ENCODE measurements at places on chromosomes 3 and 15.

DNA sequence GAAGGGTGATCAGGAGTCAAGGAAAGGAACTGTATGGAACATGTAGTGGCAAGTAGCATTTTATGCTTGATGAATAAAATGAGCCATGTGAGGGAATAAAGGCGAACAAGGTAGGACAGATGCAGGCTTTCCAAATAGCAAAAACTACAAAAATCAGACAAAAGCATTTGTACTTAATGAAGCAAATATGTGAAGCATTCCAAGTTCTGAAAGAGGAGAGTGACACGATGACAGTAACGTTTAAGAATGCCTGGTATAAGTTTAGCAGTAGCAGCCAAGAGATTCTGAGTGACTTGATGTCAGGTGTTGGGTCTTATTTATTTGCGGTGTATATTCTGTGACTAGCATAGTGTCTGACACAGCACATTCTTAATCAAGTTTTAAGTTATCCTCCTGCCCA lies 408.2 kb upstream of the RASGRP1 start:
- no peaks in the 10 kb centered on the region for H3K36me3 ChIP-seq
- no peak overlapping the region for H3K4me3 ChIP-seq
- no peak for DNase-seq
- H3K4me1 ChIP-seq = no peaks in the 10 kb centered on the region
- no peak overlapping the region for H3K27ac ChIP-seq

- no peaks in the 10 kb centered on the region for H3K36me3 ChIP-seq
- no peak overlapping the region for H3K27ac ChIP-seq
- H3K27me3 ChIP-seq = peaks cover 5% of the 10 kb centered on the region
- no peak overlapping the region for H3K4me3 ChIP-seq
- no peak for DNase-seq
Observed at GRCh38 chr3:99686469-99686868, 48.1 kb downstream of the COL8A1 start.

- H3K27me3 ChIP-seq = no peaks in the 10 kb centered on the region
- no peak for DNase-seq
- no peaks in the 10 kb centered on the region for H3K36me3 ChIP-seq
- H3K4me3 ChIP-seq = no peak overlapping the region
- H3K4me1 ChIP-seq = no peaks in the 10 kb centered on the region
- no peak overlapping the region for H3K27ac ChIP-seq
Observed at GRCh38 chr3:67064105-67064504, 66.0 kb downstream of the KBTBD8 start.

GRCh38 chr3:154690413-154690812 lies 260.4 kb upstream of the GPR149 start:
- H3K27ac ChIP-seq = no peak overlapping the region
- no peaks in the 10 kb centered on the region for H3K4me1 ChIP-seq
- no peak overlapping the region for H3K4me3 ChIP-seq
- H3K27me3 ChIP-seq = no peaks in the 10 kb centered on the region
- no peaks in the 10 kb centered on the region for H3K36me3 ChIP-seq
